Activated CD4-positive, alpha-beta T cell treated with anti-CD3 and anti-CD28 coated beads, Interleukin-2, amount 10 ng/mL, durations not matched to agents 7 days and 5 days (primary cell): ENCODE measurements at places on chromosomes 11 and 22.

GRCh38 chr11:69183613-69184012 lies 27.9 kb downstream of the SMIM38 start:
- DNase-seq = no peak
- H3K4me1 ChIP-seq = no peaks in the 10 kb centered on the region
- H3K27ac ChIP-seq = no peak overlapping the region
- no peaks in the 10 kb centered on the region for H3K36me3 ChIP-seq
- H3K27me3 ChIP-seq = peaks cover 2% of the 10 kb centered on the region
- H3K4me3 ChIP-seq = no peak overlapping the region

GRCh38 chr11:119774172-119774763 lies 45.3 kb upstream of the NECTIN1 start:
- H3K4me3 ChIP-seq = no peak overlapping the region
- no peak overlapping the region for H3K27ac ChIP-seq
- H3K36me3 ChIP-seq = no peaks in the 10 kb centered on the region
- DNase-seq = peak; percentile 40
- H3K27me3 ChIP-seq = no peaks in the 10 kb centered on the region
- H3K4me1 ChIP-seq = no peaks in the 10 kb centered on the region

GRCh38 chr11:126863294-126863997 lies 137.1 kb downstream of the KIRREL3 start:
- H3K27me3 ChIP-seq = no peaks in the 10 kb centered on the region

DNA sequence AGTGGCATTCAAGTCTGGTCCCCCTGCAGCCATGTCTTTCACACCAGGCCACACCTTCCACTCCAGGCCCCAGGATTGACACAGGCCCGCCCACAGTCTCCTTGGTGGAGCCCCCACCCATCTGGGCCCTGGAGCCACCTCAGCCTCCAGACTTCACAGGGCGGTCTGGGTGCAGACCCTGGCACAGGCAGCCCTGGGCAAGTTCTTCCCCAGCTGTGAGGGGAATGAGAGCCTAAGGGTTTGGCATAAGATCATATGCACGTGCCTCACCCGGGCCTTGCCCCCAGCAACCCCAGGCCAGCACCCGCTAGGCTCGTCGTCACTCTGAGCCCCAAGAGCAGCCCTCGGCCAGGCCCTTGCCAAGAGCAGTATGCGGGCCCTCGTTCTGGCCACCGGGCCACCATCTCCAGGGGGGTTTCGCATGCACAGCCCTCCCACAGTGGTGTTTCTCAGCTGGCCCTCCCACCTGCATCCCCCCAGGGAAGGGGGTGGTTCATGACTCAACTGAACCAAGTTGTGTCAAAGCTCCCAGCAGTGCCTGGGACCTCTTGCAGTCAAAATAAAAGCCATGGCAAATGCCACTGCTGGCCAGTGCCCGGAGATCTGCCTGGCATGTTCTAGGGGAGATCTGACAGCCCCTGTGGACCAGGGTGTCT lies 70.4 kb upstream of the KCNQ1OT1 start:
- peaks cover 2% of the 10 kb centered on the region for H3K36me3 ChIP-seq
- H3K4me3 ChIP-seq = no peak overlapping the region
- no peak overlapping the region for H3K27ac ChIP-seq
- H3K4me1 ChIP-seq = peaks cover 17% of the 10 kb centered on the region

GRCh38 chr22:46103181-46103580 lies 47.1 kb upstream of the PPARA start:
- DNase-seq = no peak
- H3K27me3 ChIP-seq = no peaks in the 10 kb centered on the region
- no peak overlapping the region for H3K27ac ChIP-seq

- peaks cover 31% of the 10 kb centered on the region for H3K36me3 ChIP-seq
- peaks cover 2% of the 10 kb centered on the region for H3K4me1 ChIP-seq
- DNase-seq = no peak
Observed at GRCh38 chr11:43788421-43788820, 92.2 kb upstream of the ALKBH3 start.

DNA sequence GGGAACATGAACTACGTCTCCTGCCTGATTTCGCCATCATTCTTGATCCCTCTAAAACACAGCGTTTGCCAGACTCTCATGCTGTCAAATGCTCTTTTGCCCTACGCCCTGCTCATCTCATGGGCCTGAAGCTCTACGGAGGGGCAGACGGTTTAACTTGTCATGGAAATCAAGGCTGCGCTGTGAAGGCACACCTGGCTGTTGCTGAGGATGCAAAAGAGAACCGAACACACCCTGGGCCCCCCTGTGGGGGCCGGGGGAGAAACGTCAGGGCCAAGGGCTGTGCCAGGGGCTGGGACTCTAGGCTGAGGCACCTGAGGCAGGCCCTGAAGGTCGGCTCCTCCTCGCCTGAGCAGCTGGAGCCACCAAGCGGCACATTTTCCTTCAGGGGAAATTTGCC lies 957.2 kb downstream of the BRD1 start:
- H3K36me3 ChIP-seq = no peaks in the 10 kb centered on the region
- H3K27ac ChIP-seq = no peak overlapping the region
- no peak overlapping the region for H3K4me3 ChIP-seq

DNA sequence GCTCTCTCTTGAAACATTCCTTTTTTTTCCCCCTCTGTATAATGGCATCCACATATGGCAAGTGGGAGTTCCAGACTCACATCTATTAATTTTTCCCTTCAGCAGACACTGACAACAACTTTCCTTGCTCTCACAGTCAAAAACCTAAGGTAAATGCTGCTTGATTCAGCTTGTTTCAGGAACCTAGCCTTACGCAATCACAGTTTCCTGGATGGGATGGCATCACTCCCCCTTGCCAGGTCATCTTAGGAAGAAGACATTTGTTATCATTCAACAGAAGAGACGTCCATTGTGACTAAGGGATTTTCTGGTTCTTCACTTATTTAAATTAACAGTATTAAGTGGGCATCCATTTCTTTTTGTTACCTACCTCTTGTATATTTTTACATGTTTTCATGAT lies 112.0 kb upstream of the PDGFD start:
- no peaks in the 10 kb centered on the region for H3K4me1 ChIP-seq
- no peak overlapping the region for H3K27ac ChIP-seq
- DNase-seq = no peak
- H3K36me3 ChIP-seq = no peaks in the 10 kb centered on the region

DNA sequence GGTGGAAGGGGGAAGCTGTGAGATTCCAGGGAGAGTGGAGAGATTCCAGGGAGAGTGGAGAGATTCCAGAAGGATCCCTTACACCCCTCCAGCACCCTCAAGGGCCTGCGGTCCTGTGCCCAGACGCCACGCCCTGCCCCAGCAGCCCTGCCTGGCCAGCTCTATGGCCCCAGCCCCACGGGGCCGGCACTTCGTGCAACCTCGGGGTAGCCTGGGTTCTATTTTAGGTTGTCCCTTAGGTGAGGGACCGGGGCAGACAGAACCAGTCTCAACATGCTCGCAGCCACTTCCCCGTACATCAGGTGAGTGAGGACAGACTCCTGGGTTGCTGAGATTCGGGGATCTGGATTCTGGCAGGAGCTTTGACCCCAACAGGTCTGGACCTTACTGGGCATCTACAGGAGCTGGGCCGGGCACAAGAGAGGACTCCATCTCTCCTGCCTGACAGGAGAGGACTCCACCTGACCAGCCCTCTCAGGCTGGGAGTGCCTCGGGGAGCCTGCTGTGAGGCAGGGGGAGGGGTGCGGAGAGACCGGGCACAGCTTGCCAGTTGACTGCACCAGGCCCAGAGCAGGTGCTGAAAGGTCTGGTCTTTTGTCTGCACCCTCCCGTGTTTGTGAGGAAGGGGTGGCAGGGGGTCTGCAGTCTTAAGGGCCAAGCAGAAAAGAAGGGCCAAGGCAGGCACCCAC lies 8.5 kb upstream of the ADORA2A start:
- no peak overlapping the region for H3K27ac ChIP-seq
- H3K4me1 ChIP-seq = peaks cover 9% of the 10 kb centered on the region
- H3K36me3 ChIP-seq = peaks cover 2% of the 10 kb centered on the region

GRCh38 chr11:12430954-12431595 lies 53.7 kb downstream of the PARVA start:
- no peaks in the 10 kb centered on the region for H3K4me1 ChIP-seq
- H3K4me3 ChIP-seq = no peak overlapping the region
- H3K27me3 ChIP-seq = peaks cover under 1% of the 10 kb centered on the region

GRCh38 chr11:125132596-125132995 lies 21.2 kb upstream of the TMEM218 start:
- no peak for DNase-seq
- no peak overlapping the region for H3K27ac ChIP-seq
- H3K36me3 ChIP-seq = no peaks in the 10 kb centered on the region
- H3K4me3 ChIP-seq = no peak overlapping the region
- no peaks in the 10 kb centered on the region for H3K4me1 ChIP-seq
- H3K27me3 ChIP-seq = peaks cover 35% of the 10 kb centered on the region

DNA sequence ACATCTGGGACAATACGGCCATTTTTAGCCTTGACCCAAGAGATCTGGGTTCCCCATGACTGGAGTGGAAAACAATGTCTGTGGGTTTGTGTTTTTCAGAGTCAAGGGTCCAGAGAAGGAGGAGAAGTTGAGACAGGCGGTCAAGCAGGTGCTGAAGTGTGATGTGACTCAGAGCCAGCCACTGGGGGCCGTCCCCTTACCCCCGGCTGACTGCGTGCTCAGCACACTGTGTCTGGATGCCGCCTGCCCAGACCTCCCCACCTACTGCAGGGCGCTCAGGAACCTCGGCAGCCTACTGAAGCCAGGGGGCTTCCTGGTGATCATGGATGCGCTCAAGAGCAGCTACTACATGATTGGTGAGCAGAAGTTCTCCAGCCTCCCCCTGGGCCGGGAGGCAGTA lies 15.7 kb downstream of the NNMT start:
- H3K27ac ChIP-seq = no peak overlapping the region
- no peaks in the 10 kb centered on the region for H3K36me3 ChIP-seq
- peaks cover 20% of the 10 kb centered on the region for H3K27me3 ChIP-seq
- DNase-seq = no peak
- peaks cover 16% of the 10 kb centered on the region for H3K4me1 ChIP-seq
- H3K4me3 ChIP-seq = no peak overlapping the region

DNA sequence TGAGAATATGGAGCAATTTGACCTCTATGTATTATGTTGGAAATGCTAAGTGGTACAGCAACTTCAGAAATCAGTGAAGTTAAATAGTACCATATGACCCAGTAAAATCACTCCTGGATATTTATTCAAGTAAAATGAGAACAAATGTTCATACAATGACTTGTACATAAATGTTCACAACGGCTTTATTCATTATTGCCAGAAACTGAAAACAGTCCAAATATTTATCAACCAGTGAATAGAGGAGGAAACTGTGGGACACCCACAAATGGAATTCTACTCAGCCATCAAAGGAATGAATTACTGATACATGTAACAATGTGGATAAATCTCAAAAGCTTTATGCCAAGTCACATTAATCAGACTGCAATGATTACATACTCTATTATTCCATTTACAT lies 416.3 kb downstream of the AASDHPPT start:
- no peak overlapping the region for H3K27ac ChIP-seq
- no peaks in the 10 kb centered on the region for H3K36me3 ChIP-seq
- no peak for DNase-seq
- no peak overlapping the region for H3K4me3 ChIP-seq
- no peaks in the 10 kb centered on the region for H3K4me1 ChIP-seq

DNA sequence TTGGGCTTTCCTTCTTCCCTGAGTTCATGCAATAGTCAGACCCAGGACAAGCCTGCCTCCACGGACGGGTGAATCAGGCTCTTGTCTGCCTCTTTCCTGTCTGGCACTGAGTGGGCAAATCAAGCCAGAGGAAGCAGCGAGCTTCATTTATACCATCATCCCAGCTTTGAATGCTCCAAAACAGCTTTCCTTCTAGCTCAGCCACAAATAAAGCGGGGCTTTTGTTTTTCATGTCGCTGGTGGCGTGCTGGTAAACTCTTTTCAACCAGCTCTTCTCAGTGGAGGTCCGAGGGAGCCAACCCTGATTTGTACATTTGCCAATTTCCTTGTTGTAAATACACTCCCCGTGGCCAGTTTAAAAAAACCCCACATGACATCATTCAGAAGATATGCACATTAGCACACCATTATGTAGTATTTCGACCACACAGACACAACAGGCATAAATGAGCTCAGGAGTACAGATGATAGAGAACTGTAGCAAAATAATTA lies 8.6 kb downstream of the C11orf91 start:
- H3K36me3 ChIP-seq = no peaks in the 10 kb centered on the region
- peaks cover 11% of the 10 kb centered on the region for H3K27me3 ChIP-seq
- H3K4me3 ChIP-seq = no peak overlapping the region
- H3K4me1 ChIP-seq = peaks cover 5% of the 10 kb centered on the region

DNA sequence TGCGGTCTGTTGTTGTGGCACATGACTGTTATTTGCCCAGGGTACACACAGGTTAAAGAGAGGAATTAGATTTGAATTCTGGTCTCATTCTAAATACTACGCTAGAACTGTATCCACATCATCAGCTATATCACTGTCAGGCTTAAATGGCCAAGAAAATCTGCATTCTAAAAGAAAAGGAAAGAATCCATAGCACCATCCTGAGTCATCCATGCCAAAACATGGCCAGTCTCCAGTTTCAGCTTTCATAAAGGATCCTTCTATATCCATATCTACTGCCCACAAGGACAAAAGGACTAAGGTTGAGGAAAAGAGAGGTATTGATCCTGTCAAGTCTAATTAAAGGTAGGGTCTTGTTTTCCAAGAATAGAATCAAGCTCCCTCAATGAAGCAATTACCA lies 73.6 kb upstream of the GDPD4 start:
- DNase-seq = no peak
- H3K4me1 ChIP-seq = no peaks in the 10 kb centered on the region
- H3K36me3 ChIP-seq = peaks cover 34% of the 10 kb centered on the region
- no peak overlapping the region for H3K27ac ChIP-seq
- no peaks in the 10 kb centered on the region for H3K27me3 ChIP-seq
- H3K4me3 ChIP-seq = no peak overlapping the region

DNA sequence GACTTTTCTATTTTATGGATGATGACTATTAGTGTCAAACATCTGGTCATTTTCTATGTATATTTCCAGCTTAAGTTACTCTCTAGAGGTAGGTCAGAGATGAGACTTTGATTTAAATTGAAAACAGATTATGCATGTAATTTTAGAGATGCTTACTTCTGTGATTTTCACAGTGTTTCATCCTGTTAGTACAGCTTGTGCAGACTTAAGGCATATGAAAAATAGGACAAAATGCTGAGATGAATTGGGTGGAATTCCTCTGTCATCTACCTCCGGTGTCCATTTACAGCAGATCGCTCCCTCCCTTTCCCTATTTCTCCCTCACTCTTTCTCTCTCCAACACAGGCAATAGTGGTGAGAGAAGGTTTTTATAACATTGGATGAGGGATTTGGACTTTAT lies 14.1 kb downstream of the JAM3 start:
- peaks cover 12% of the 10 kb centered on the region for H3K36me3 ChIP-seq
- no peaks in the 10 kb centered on the region for H3K27me3 ChIP-seq
- H3K4me3 ChIP-seq = no peak overlapping the region
- H3K4me1 ChIP-seq = no peaks in the 10 kb centered on the region

DNA sequence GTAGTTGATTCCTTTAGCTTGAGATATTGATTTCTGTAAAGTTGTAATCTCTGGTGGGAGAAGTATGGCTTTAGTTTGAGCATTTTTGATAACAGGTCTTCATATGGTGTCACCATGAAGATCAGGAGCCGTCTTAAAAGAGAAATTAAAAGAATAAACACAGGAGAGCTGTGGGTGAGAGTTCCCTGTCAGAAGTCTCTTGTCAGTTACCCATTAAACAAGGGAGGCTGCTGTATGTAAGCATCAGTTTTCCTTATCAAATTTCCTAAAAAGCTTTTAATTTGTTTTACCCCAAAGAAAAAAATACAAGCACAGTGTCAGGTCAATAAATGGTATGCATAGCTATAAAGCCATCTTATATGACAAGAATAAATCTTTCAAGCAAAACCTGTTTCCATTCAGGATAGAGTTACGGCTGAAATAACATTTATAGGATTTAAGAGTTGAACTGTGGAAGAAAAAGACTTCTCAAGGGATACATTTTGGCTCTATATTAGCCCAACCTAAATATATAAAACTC lies 767.5 kb downstream of the JRKL start:
- H3K36me3 ChIP-seq = no peaks in the 10 kb centered on the region
- H3K4me3 ChIP-seq = no peak overlapping the region
- H3K27me3 ChIP-seq = no peaks in the 10 kb centered on the region
- no peaks in the 10 kb centered on the region for H3K4me1 ChIP-seq
- DNase-seq = no peak
- no peak overlapping the region for H3K27ac ChIP-seq
